ENCODE measurements at places on chromosomes 5 and 9. TPM values are rescaled to one million over a fixed set of nuclear protein-coding genes. Genes with fewer than 3 reads are reported as not detected.

BARHL1 gene
- not detected for total RNA-seq

DNA sequence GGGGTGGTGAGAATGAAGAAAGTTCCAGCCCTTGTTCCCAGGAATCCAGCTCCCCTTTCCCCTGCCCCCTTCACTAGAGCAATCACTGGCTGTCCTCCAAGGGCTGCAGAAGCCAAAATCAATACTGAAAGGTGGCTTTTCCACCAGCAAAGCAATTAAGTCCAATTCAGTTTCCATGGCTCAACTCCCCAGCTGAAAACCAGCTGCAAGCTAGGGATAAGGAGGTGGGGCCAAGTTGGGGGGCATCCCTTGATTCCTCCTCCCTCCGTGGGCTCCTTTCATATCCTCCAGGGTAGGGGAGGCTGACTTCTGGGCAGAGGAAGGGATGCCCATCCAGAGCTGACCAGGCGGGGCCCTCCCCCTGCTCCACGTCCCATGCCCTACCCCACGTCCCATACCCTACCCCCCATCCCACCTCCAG is 22.7 kb downstream of the CAMK2A start:
- no peak for DNase-seq

DNA sequence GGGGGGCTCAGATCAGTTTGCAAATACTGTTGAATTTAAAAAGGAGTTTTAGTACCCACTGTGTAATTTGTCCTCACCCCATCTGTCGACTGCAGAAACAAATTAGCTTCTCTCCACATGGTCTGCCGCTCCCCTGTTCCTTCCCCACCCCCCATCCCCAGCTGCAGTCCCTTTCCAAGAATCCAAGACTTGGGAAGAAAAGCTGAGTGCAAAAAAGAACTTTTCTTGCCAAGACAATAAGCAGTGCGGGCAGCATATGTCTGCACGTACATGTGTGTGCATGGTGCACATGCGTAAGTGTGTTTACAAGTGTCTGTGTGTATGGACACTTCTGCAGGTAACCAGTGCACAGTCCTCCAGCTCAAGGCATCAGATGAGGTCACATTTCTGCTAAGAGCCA is 125.7 kb upstream of the SMIM23 start:
- DNase-seq, result no peak

- DNase-seq, result no peak
Observed at GRCh38 chr5:72818866-72819534, 2.5 kb downstream of the TNPO1 start.

GRCh38 chr9:127185931-127186781 is 63.7 kb upstream of the ANGPTL2 start:
- DNase-seq, result no peak

DNA sequence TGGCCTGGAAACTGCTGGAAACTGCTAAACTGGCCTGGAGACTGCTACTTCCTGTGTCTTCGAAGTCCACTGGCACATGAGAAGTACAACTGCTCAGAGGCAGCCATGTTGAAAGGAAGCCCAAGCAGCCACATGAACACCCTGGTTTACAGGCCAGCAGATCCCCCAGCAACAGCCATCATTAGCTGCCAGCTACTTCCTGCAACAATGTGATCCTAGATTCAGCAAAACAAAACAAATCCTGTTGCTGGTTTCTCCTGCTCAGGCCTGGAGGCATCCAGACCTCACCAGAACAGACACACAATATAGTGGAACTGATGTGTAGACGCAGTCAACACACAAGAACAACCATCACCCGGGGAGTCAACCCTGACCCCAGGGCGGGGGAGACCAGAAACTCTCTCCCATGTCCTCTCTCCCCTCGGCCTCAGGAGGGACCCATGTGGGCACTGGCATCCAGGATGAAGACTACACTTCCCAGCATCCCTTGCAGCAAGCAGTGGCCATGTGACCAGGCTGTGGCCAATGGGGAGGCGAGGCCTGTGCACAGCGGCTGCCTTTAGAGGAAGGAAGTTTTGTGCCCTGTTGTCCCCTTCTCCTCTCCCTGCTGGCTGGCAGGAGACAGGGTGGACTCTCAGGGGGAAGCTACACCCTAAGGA is 9.2 kb upstream of the LCN15 start:
- DNase-seq, result no peak

GRCh38 chr5:140557965-140558364 is 692 bp upstream of the SRA1 start:
- DNase-seq, result no peak

QRFP gene
- not detected for total RNA-seq

LRRC70 gene
- total RNA-seq, result 27.5 TPM

ACTBL2 gene
- 2.8 TPM for total RNA-seq

- DNase-seq, result no peak
Observed at GRCh38 chr9:77016121-77016525, 3.3 kb upstream of the FOXB2 start.

- no peak for DNase-seq
Observed at GRCh38 chr9:89305868-89306267, 5.1 kb upstream of the CKS2 start.

CCL21 gene
- 0.64 TPM for total RNA-seq

DNA sequence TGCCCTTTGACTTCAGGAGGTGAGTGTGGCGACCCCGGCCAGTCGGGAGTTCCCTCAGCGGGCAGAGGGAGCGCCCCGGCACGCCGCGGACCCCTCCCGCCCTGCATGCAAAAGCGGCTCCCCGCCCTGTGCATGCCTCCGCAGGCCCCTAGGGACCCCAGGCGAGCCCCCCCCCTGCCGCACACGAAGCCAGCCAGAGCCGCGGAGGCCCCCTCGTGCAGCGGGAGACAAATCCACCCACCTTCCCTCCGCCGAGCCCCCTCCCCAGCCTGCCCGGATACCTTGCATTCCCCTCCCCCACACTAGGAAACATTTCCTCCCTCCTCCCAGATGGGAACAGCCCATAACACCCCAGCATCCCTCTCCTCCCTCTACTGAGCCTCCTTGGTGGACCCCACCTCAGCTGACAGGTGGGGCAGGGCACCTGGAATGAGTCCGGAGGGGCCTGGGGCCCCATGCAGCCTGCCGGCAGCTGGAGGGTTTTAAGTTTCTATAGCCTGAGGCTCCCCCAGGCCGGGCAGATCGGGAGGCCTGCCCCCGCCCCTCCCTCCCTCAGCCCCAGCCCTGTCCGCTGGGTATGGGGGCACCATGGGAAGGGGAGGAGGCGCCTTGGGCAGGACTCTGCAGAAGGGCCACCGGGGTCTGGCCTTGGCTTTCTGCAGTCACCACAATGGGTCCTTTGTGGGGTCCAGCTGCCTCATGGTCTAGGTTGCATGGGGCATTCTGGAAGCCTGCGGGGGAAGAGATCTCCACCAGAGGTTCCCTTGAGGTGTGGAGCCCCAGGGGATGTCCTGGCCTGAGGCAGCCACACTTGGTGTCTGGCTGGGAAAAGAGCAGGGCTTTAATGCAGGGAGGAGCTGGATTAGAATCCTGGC is 601 bp downstream of the ERGIC1 start:
- DNase-seq, result no peak

IFNB1 gene
- total RNA-seq, result not detected

KIF24 gene
- total RNA-seq, result 1.8 TPM

DNA sequence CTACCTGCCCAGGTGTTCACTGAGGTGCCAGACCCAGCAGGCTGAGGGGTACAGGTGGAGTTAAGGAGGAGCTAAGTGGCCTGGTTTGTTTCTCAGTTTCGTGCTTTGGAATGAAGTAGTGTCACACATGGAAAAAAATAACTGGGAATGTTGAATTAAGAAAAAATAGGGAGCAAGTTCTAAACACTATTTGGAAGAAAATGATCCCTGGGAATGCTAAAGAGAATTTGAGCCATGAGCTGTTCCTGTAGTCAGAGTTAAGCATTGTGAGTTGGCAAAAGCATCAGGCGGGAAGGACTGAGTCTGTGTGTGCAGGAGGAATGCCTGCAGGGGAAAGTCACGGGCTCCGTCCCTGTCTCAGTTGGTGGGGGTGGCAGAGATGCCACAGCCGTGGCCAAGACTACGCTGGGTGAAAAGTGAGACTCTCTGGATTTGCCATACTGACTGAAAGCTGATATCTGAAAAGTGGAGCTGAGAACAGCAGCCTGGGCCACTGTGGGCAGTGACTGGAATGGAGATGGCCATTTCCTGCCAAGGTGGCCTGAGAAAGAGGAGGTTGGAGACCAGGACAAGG is 37.0 kb downstream of the SYK start:
- DNase-seq, result no peak

- DNase-seq, result no peak
Observed at GRCh38 chr9:134058716-134059115, 9.1 kb downstream of the BRD3 start.

DNA sequence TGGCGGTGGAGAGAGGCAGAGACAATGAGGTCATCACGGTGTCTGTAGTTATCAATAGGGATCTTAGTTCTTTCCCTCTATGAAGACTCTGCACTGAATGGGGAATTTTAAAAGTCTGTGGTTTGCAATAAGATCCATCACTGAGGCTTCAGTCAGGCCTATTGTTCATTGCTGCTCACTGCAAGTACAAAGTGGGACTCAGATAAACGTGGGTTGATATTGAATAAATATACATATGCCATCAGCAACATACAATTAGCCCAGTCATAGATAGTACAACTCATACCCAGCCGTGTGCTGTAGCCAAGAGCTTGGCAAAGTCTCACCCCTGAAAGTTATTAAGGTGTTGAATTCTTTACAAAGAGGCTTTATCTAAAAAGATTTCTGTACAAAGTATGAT is 88.4 kb downstream of the ENC1 start:
- DNase-seq, result no peak

- DNase-seq, result no peak
Observed at GRCh38 chr5:68319706-68320412, 104.3 kb downstream of the PIK3R1 start.

- no peak for DNase-seq
Observed at GRCh38 chr9:130624154-130624553, 40.2 kb upstream of the PRDM12 start.

DNA sequence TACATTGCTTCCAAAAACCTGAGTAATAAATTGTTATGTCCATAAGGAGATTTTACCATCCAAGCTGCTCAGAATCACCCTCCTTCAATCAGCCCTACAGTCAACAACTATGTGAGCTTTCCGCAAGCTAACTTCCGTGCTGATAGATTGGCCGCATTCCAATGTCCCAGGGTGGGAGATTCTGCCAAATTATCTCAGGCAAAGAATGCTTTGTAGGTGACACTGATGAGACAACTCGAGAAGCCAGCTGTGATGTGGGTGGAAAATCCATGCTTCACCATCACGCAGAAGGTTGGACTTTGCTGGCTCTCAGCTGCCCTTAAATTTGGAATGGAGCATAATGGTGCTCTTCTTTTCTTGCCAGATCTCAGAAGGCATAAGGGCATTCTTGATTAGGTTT is 44.9 kb upstream of the HCN1 start:
- DNase-seq, result no peak

DNA sequence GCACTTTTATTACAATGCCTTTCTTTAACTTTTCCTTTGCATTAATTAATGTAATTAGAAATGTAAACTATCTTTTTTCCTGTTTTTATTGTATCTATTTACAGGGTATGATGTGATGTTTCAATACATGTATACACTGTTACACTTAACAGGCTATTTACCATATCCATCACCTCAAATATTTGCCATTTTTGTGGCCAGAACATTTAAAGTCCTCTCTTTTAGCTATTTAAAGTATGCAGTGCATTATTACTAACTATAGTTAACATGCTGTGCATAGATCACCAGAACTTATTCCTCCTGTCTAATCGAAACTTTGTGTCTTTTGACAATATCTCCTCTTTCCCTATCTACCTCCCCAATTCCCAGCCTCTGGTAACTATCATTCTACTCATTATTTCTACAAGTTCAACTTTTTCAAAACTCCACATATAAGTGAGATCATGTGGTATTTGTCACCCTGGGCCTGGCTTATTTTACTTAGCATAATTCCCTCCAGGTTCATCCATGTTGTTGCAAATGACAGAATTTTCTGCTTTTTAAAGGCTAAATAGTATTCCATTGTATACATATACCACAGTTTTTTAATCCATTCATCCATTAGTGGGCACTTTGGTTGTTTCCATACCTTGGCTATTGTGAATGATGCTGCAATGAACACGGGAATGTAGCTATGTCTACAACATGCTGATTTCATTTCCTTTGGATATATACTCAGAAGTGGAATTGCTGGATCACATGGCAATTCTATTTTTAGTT is 32.8 kb downstream of the OR2K2 start:
- DNase-seq, result no peak
